ENCODE measurements at places on chromosomes 1 and 21. TPM values are rescaled to one million over a fixed set of nuclear protein-coding genes. Genes with fewer than 3 reads are reported as not detected.

SORT1 gene
- 1.2 TPM for total RNA-seq

PKLR gene
- total RNA-seq = 0.16 TPM

IFFO2 gene
- total RNA-seq = 5.6 TPM

RGS5 gene
- 5.6 TPM for total RNA-seq

DDR2 gene
- total RNA-seq = 224 TPM

MX2 gene
- 0.63 TPM for total RNA-seq

S100B gene
- total RNA-seq = not detected

COL6A1 gene
- total RNA-seq = 2,390 TPM

FCGR3A gene
- total RNA-seq = not detected

FMN2 gene
- not detected for total RNA-seq

GUCA2B gene
- not detected for total RNA-seq

CFAP74 gene
- total RNA-seq = not detected

PLA2G2F gene
- not detected for total RNA-seq

PADI4 gene
- total RNA-seq = not detected

DYNLT5 gene
- total RNA-seq = not detected

FCRL5 gene
- not detected for total RNA-seq

LORICRIN gene
- not detected for total RNA-seq

HSD3B2 gene
- total RNA-seq = not detected

NBPF15 gene
- 41.5 TPM for total RNA-seq

NUP210L gene
- total RNA-seq = 0.17 TPM

BGLAP gene
- 0.26 TPM for total RNA-seq

OR2L3 gene
- not detected for total RNA-seq

LSM10 gene
- 10.6 TPM for total RNA-seq

PALMD gene
- total RNA-seq = 0.60 TPM

HMGCS2 gene
- total RNA-seq = not detected

HSD3B1 gene
- total RNA-seq = not detected
